HFFc6 (cell line): ENCODE measurements at places on chromosomes 12 and 14.
A peak's percentile ranks its signal among the peaks of the same experiment; 100 is the strongest.

GRCh38 chr12:92759634-92760268 lies 57.0 kb downstream of the PLEKHG7 start:
- peak; percentile 95 for DNase-seq

GRCh38 chr12:91289906-91290305 lies 107.3 kb upstream of the DCN start:
- DNase-seq = no peak

DNA sequence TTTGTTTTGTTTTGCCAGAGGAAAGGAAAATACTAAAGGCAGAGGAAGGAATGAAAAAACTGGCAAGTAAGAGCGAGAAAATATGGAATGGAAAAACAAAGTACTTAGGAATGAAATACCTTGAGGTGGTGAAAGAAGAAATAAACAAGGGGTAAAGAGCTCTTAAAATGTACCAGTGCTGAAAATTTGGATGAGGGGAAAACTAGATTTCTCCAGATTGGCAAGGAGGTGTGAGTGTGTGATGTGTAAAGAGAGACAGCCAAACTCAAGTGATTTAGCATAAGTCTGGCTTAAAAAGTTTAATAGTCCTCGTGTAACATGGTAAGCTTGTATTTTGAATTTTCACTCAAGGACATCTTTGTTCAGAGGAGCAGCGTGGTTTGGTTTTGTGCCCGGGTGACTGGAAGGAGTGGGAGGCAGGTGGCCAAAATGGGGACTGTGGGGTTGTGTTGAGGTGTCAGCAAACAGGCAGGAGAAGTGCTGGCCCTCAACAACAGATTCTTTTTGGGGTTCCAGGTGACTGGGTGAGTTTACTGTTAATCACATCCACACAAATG lies 102.7 kb downstream of the DACT1 start:
- no peak for DNase-seq

DNA sequence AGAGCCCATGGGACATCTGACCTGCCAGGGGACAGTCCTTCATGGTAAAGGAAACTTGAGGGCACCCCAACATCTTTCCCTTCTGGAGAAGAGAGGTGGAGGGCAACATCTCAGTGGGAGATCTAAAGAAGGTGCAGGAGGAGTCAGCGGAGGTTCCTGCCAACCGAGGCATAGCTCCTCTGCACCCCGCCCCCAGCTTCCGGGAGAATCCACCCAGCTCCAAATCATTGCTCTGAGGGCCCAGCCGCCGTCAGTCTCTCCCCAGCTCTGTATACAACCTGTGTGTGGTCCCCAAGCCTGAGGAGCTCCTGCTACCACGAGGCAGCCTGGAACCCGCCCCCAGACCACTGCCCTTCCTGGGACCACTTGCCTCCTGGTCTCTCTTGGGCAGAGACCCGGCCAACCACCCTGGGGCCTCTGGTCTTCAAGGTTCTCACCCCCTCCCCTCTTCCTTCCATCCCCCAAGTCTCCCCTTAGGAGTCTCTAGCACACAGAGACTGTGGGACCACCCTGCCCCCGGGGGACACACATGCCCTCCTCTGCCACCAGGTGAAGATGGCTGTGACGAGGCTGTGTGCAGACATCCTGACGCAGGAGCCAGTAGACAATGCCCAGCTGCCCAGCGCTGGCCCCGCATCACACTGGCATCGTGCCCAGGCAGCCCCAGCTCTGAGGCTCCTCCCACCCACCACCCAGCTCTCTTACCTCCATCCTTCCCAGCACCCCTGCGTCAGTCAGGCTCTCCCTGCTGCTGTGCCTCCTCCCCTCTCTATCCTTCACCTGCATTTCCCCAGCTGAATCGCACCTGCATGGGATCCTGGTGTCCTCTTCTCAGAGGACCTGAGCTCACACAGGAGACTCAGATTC lies 13.0 kb upstream of the NUDT14 start:
- no peak for DNase-seq

DNA sequence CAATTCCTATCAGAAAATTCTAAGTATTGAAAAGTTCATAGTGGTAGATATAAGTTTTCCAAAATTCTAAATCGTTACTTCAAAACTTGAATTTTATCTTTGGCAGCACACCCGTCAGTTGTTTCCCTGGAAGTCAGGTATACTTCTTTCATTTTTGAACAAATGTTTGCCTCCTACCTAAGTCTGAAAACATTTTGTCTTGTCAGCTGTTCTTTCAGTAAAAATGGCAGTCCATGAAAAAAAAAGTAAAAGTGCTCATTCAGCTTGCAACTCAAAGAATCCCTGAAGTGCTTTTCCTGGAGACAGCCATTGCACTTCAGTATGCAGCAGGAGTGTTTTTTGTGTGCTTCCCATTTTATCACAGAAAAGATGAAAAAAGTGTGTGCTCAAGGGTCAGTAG lies 130.1 kb upstream of the NEDD1 start:
- DNase-seq = no peak

DNA sequence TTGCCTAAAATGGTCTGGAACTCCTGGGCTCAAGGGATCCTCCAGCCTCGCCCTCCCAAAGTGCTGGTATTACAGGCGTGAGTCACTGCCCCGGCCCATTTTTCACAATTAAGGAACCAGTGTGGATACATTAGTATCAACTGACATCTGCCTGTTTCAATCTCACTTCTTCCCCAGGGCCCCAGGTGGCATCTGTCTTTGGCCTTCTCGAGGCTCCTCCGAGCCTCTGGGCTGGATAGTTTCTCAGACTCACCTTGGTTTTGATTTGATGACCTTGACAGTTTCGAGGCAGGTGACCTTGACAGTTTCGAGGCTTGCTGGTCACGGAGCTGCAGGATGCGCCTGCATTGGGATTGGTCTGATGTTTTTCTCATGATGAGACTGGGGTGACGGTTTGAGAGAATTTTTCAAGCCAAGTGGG lies 41.0 kb upstream of the NCOR2 start:
- no peak for DNase-seq

DNA sequence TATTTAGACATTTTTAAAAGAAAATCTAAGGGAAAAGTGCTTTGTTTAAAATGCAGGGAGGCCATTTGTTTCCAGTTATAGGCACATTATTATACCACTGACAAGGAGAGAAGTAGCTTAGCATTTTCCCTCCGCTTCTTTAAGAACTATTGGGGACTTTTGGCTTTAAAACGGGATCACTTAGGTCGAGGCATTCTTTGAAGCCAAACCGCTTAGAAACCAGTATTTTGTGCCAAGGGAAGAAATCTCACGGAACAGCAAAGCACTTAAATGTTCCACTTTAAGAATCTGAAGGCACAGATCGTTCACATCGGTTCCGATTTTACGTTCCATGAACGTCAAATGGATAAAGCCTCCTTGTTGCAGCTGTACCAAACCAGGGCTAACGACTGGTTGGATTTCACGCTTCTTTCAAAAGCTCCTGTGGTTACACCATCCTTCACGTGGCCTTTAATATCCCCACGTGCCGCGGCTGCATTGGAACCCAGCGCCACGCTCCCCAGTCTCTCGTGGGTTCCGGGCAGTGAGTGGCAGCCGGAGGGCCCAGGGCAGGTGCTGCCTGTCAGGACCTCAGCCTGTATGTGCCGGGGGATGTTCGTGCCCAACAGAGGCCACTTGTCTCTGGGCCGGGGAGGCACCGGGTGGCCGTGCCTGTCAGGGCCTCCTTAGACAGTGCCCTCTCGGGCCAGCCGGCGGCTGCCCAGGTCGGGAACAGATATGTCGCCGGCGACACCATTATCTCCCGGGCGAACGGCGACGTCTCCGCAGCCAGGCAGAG lies 195.4 kb downstream of the KIF26A start:
- no peak for DNase-seq

GRCh38 chr12:48717252-48717695 lies 767 bp upstream of the CCNT1 start:
- DNase-seq = no peak

GRCh38 chr12:102759466-102759865 lies 157.6 kb downstream of the PAH start:
- no peak for DNase-seq

GRCh38 chr12:2408262-2408661 lies 355.5 kb downstream of the CACNA1C start:
- no peak for DNase-seq

DNA sequence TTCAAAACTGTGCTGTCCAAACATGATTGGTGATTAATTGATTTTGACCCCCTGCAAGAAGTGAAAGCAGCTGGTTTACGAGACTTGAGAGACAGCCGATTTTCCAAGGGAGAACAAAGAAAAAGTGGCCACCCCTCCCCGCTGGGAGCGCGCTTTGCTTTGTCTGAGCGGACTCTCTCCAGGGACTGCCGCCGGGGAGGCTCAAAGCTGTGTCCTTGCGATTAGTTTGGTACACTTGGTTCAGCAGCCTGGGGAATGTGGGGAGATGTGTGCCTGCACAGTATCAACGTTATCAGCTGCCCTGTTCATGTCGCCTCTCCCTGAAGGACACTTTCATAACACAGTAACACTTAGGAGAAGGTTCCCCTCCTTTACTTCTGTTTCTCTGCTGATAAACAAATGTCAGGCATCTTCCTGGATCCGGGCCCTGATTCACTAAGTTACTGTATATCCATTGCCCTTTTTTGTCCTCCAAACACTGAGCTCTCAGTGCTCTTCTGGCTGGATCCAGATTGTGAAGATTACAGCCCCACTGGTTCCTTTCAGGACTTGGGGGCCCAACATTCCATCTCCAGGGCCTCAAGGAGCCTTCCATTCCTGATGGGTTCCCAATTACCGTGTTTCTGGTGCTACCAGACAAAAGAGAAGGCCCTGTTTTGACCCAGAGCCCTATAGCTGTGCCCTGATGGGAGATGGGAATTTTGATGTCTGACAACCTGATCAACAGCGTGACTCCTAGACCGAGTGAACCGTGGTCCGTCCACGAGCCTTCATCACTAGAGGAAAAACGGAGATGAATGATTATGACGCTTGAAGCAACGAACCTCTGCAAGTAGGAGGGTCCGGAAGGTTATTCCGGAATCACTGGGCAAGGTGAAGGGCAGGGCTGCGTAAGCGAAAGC lies 31.7 kb upstream of the TUBA1C start:
- no peak for DNase-seq

DNA sequence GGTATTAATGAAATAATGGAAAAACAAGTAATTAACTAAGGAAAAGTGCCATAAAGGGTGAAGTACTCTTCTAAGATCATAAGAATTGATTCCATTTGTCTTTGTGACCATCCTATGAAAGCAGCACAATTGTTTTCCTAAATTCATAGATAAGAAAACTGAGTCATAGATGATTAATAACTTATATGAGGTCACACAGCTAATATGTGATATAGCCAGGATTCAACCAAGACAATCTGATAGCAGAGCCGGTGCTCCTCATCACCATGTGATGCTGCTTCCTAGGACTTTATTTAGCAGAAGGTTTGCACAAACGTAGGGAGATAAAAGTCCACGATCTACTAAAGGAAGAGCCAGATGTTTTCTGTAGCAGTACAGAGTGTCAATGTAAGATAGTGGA lies 181.5 kb upstream of the SYT1 start:
- DNase-seq = no peak

GRCh38 chr14:59356312-59356711 lies 108.9 kb downstream of the GPR135 start:
- no peak for DNase-seq

DNA sequence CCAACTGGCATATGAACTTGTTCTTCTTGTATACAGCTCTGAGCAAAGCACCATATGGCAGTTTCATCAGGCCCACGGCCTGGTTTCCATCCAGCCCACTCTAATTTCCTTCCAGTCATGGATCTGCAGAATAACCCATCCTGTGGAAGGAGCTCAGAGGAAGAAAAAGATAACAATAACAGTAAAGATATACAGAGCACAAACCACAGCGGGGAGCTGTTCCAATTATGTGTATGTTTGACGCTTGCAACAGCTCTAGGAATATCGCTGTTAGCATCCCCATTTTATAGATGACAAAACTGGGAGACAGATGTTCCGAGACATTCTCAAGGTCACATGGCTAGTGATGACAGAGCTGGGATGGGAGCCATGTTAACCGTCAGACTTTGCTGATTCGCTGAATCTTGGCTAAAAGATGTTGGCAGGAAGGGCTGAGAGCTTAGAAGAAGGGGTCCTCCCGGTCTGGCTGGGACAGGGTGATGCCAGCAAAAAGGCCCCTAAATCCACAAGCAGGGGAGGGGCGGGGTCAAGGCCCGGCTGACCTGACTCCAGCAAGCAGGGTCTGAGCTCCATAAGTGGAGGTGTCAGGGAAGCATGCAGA lies 34.4 kb upstream of the CIPC start:
- no peak for DNase-seq

DNA sequence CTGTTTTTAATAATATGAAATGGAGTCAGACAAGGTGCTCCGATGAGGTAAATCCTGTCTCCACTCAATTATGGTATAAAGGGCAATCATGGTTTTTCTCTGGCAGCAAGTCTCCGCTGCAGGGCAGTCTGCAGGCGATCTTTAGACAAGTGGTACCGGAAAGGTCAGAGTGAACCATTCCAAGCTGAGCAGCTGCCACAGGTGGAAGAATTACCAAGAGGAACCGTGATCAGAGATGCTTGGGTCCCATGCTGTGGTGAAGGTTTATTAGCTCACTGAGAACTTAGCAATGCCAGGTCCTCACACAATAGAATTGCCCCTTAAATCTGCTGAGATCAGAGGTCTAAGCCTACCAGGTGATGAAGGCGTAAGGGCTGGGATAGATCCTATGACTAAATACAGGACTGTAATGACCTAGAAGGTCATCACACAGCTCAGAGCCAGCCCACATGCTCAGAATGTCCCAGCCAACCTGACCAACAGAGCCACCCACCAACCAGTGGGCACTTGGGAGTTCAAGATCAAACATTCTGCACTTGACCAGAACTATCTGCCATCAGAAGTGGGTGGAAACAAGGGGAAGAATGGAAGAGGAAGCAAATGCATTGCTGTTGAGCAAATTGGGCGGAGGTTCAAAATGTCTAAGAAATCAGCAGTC lies 175.2 kb upstream of the BCL2L14 start:
- DNase-seq = no peak

GRCh38 chr14:88904864-88905263 lies 80.4 kb downstream of the TTC8 start:
- no peak for DNase-seq

- DNase-seq = peak; percentile 21
These were observed 2.3 kb upstream of the SLC25A3 start for GRCh38 chr12:98591209-98591608.

- no peak for DNase-seq
These were observed 20.9 kb downstream of the SLCO1C1 start for GRCh38 chr12:20716037-20716436.

GRCh38 chr12:27279826-27280225 lies 35.7 kb downstream of the STK38L start:
- DNase-seq = no peak

- DNase-seq = no peak
These were observed 76.7 kb upstream of the SLCO1B1 start for GRCh38 chr12:21054334-21054733.
